ENCODE measurements at places on chromosomes 6 and 20.
A peak's percentile ranks its signal among the peaks of the same experiment; 100 is the strongest.

- H3K27me3 ChIP-seq: peaks cover 4% of the 10 kb centered on the region
- no peaks in the 10 kb centered on the region for H3K36me3 ChIP-seq
- no peaks in the 10 kb centered on the region for H3K4me1 ChIP-seq
- no peak for DNase-seq
- H3K4me3 ChIP-seq: no peak overlapping the region
- no peak overlapping the region for H3K27ac ChIP-seq
These were observed 159.5 kb downstream of the SOD2 start for GRCh38 chr6:159533568-159533967.

DNA sequence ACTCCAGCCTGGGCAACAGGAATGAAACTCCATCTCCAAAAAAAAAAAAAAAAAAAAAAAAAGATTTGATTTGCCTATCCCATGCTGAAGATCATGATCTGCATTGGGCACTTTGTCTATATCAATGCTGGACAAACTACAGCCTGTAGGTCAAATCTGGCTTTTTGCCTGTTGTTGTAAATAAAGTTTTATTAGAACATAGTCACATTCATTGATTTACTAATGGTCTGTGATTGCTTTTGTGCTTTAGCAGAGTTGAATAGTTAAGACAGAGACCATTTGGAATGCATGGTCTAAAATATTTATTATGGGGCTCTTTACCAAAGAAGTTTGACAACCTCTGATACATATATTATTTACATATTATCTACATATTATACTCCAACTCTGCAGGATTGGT is 14.0 kb downstream of the PBOV1 start:
- H3K4me3 ChIP-seq: no peak overlapping the region
- H3K4me1 ChIP-seq: no peaks in the 10 kb centered on the region
- DNase-seq: no peak
- H3K27ac ChIP-seq: no peak overlapping the region
- H3K27me3 ChIP-seq: peaks cover 9% of the 10 kb centered on the region
- H3K36me3 ChIP-seq: no peaks in the 10 kb centered on the region

GRCh38 chr6:162631546-162631945 is 96.0 kb downstream of the PRKN start:
- H3K27me3 ChIP-seq: no peaks in the 10 kb centered on the region
- H3K4me3 ChIP-seq: no peak overlapping the region
- no peak overlapping the region for H3K27ac ChIP-seq
- H3K4me1 ChIP-seq: no peaks in the 10 kb centered on the region

DNA sequence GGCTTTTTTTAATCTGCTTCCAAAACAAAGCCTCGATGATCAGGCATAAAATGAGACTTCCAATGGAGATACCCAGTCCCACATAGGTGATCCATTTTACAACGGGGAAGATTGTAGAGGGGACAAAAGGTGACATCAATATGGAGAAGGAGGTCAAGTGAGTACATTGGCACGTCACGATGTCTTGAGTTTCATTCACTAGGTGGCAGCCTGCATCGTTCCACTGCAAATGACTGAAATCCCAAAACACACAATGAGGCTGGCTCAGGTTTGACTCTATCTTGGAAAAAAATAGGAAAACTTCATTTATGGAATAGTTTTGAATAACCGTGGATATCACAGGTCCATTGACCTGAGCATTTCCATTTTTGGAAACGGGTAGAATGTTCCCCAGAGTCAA is 32.5 kb downstream of the ADGRF1 start:
- no peak overlapping the region for H3K27ac ChIP-seq
- no peaks in the 10 kb centered on the region for H3K4me1 ChIP-seq
- DNase-seq: no peak
- no peak overlapping the region for H3K4me3 ChIP-seq
- H3K27me3 ChIP-seq: no peaks in the 10 kb centered on the region

DNA sequence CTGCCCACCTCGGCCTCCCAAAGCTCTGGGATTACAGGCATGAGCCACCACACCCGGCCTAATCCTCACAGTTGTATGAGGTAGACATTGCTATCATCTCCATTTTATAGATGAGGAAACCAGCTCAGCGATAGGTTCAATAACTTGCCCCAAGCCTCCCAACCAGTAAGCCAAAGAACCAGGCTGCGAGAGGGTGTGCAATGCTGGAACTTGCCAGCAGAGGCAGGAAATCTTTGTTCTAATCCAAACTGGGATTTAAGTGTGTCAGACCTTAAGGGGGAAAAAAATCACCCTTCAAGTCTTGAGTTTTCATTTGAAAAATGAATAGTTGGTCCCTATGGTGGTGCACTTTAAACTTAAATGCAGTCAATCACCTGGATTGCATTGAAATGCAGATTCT is 20.1 kb upstream of the RNGTT start:
- H3K4me1 ChIP-seq: no peaks in the 10 kb centered on the region
- H3K4me3 ChIP-seq: no peak overlapping the region
- H3K27ac ChIP-seq: no peak overlapping the region
- DNase-seq: no peak
- H3K27me3 ChIP-seq: no peaks in the 10 kb centered on the region
- no peaks in the 10 kb centered on the region for H3K36me3 ChIP-seq

DNA sequence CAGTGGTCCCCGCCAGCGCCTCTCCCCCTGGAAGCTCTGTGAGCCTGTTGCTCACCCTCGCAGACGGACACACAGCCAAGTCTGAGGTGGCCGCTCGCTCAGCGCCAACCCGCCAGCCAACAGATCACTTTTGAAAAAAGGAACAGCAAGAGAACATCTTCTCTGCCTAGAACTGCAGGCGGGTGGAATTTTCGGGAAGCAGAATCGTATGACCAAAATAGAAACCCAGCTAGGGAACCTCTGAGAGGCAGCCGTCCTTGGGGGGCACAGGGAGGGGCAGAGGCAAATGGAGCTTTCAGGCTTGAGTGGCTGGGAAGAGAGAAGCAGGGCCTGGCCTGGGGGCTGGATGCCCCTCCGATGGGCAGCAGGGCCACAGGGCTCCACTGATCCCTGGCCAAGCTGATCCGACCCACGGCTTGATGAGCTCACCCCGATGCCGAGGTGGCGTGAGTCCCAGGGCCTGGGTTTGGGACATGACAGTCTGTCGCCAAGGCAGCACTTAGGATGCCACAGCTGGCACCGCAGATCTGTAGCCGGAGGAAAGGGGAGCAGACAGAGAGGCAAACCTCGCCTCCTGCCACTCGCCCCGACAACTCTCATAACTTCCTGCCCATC is 9.8 kb downstream of the NFATC2 start:
- peak overlapping the region; percentile 97 for H3K27ac ChIP-seq
- no peaks in the 10 kb centered on the region for H3K27me3 ChIP-seq
- H3K36me3 ChIP-seq: peaks cover 28% of the 10 kb centered on the region
- H3K4me1 ChIP-seq: peaks cover 100% of the 10 kb centered on the region
- H3K4me3 ChIP-seq: peak overlapping the region; percentile 79

GRCh38 chr6:10880366-10880765 is 1.5 kb downstream of the GCM2 start:
- H3K27me3 ChIP-seq: peaks cover 69% of the 10 kb centered on the region
- H3K4me3 ChIP-seq: no peak overlapping the region
- no peak overlapping the region for H3K27ac ChIP-seq
- no peaks in the 10 kb centered on the region for H3K36me3 ChIP-seq
- peaks cover 11% of the 10 kb centered on the region for H3K4me1 ChIP-seq

GRCh38 chr6:71228461-71229041 is 60.1 kb upstream of the OGFRL1 start:
- no peaks in the 10 kb centered on the region for H3K27me3 ChIP-seq
- no peaks in the 10 kb centered on the region for H3K36me3 ChIP-seq
- no peak for DNase-seq
- H3K4me1 ChIP-seq: peaks cover 25% of the 10 kb centered on the region
- H3K4me3 ChIP-seq: no peak overlapping the region

- H3K27me3 ChIP-seq: no peaks in the 10 kb centered on the region
- peaks cover 23% of the 10 kb centered on the region for H3K36me3 ChIP-seq
- H3K27ac ChIP-seq: peak overlapping the region; percentile 54
- no peak overlapping the region for H3K4me3 ChIP-seq
- DNase-seq: no peak
These were observed 113.6 kb upstream of the EMILIN3 start for GRCh38 chr20:41480054-41480770.

GRCh38 chr20:23235173-23236027 is 115.2 kb upstream of the NXT1 start:
- no peak overlapping the region for H3K4me3 ChIP-seq
- H3K27me3 ChIP-seq: peaks cover 9% of the 10 kb centered on the region
- peak; percentile 48 for DNase-seq
- no peaks in the 10 kb centered on the region for H3K4me1 ChIP-seq

DNA sequence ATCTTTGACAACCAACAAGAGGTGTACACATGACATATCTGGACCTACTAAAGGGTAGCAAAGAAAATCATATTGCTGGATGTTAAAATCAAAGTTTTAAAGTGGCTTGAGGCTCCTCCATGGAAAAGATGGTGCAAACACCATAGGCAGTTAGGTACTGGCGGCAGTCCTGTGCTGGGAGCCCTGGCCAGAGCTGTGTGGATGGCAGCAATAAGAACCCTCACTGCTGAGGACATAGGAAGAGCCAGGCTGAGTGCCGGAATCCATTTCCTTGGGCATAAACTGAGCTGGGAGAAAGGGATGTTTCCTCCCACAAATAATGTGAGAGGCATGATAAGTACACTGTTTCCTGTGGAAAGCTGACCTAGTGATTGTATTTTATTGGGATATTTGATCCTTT is 89.9 kb downstream of the ARID1B start:
- H3K27me3 ChIP-seq: no peaks in the 10 kb centered on the region
- H3K4me1 ChIP-seq: peaks cover 67% of the 10 kb centered on the region
- H3K27ac ChIP-seq: no peak overlapping the region
- peaks cover 13% of the 10 kb centered on the region for H3K36me3 ChIP-seq
- no peak for DNase-seq
- no peak overlapping the region for H3K4me3 ChIP-seq

- H3K27me3 ChIP-seq: no peaks in the 10 kb centered on the region
- no peak for DNase-seq
- no peak overlapping the region for H3K4me3 ChIP-seq
- H3K4me1 ChIP-seq: peaks cover 27% of the 10 kb centered on the region
- H3K27ac ChIP-seq: peak overlapping the region; percentile 29
These were observed 46.8 kb downstream of the EIF2S2 start for GRCh38 chr20:34065260-34065659.

DNA sequence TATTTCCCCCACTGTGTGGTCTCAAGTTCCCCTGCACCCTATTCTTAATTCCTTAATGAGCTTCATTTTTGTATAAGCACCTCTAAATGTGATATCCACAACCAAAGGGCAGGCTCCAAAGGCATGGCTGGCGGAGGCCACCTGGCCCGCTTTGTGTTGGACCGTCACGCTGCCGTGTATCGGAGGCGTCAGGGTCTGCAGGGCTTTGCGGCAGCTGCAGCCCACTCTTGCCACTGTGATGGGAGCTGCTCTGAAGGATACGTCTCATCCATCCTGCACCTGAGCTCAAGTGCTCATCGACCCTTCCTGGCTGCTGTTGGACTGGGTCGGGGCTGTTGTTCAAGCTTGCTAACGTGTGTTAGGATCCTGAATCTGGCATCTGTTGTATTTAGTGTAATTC is 177.6 kb downstream of the ARID1B start:
- H3K27ac ChIP-seq: no peak overlapping the region
- peaks cover 4% of the 10 kb centered on the region for H3K36me3 ChIP-seq
- H3K27me3 ChIP-seq: no peaks in the 10 kb centered on the region
- no peak for DNase-seq
- H3K4me1 ChIP-seq: peaks cover 69% of the 10 kb centered on the region

DNA sequence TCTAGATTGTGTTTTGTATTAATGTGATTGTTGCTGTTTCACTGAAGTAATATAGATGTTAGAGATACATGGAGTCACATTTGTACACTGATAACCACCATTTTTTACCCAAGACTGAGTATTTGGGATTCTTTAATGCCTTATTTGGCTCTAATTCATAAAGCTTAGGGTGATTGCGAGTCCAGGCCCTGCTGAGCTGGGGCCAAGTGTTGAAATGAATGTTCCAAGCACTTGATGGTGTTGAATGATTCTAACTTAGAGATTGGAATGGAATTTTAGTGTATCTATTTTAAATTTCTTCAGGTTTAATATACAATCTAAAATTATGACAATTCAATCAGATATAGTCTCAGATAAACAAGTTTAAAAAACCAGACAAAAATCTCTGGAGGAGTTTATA is 329.4 kb upstream of the SLC35B3 start:
- no peak overlapping the region for H3K4me3 ChIP-seq
- no peaks in the 10 kb centered on the region for H3K4me1 ChIP-seq
- H3K27ac ChIP-seq: no peak overlapping the region
- no peak for DNase-seq
- H3K36me3 ChIP-seq: no peaks in the 10 kb centered on the region

DNA sequence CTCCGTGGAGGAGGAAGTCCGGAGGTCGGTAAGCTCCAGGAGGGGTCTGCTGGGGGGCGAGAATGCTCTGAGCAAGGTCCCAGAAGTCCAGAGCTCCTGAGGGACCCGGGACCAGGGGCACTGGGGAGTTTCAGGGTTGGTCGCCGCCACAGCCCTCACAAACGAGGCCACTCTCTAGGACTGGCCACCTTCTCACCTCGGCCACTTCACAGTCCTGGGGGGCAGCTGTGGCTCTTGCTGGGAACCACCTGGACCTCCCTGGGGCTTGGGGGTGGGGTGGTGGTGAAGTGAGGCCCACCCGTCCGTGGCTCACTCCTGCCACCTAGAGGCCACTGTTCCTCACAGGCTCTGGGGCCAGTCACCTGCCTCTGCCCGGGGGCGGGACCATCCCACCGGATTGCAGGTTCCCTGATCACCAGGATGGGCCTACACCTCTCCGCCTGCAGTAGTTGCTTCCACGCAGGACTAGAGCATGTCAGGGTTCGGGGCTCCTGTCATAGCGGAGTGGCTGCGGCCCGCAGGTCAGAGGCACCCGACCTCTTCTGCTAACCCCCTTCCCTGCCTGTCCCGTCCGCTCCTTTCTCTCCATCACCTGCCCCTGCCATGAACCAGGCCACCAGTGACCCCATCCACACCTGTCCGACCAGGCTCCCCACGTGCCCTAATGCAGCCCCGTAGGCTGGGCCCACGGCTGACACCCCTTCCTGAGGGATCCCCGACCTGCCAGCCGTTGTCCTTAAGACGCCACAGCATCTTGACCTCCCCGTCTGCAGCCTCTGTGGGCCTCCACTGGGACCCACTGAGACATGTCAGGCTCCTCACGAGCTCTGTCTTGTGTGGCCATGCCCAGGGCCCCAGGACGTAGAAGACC is 5.1 kb upstream of the TCEA2 start:
- peak overlapping the region; percentile 65 for H3K4me3 ChIP-seq
- H3K36me3 ChIP-seq: no peaks in the 10 kb centered on the region
- peaks cover 21% of the 10 kb centered on the region for H3K4me1 ChIP-seq
- no peak overlapping the region for H3K27ac ChIP-seq

- H3K36me3 ChIP-seq: no peaks in the 10 kb centered on the region
- no peak for DNase-seq
- H3K27ac ChIP-seq: no peak overlapping the region
- no peaks in the 10 kb centered on the region for H3K4me1 ChIP-seq
These were observed 102.5 kb downstream of the PRL start for GRCh38 chr6:22194188-22194921.

GRCh38 chr6:68710916-68711315 is 75.8 kb downstream of the ADGRB3 start:
- no peak for DNase-seq
- no peak overlapping the region for H3K4me3 ChIP-seq
- H3K4me1 ChIP-seq: no peaks in the 10 kb centered on the region
- no peak overlapping the region for H3K27ac ChIP-seq
- H3K27me3 ChIP-seq: no peaks in the 10 kb centered on the region

GRCh38 chr6:168698923-168699322 is 257.9 kb downstream of the SMOC2 start:
- no peak for DNase-seq
- H3K4me3 ChIP-seq: no peak overlapping the region
- no peaks in the 10 kb centered on the region for H3K4me1 ChIP-seq
- H3K27ac ChIP-seq: no peak overlapping the region
- H3K27me3 ChIP-seq: peaks cover 3% of the 10 kb centered on the region

GRCh38 chr20:25253606-25254275 is 5.9 kb downstream of the PYGB start:
- peaks cover 9% of the 10 kb centered on the region for H3K36me3 ChIP-seq
- no peak overlapping the region for H3K4me3 ChIP-seq
- no peaks in the 10 kb centered on the region for H3K27me3 ChIP-seq
- H3K4me1 ChIP-seq: peaks cover 58% of the 10 kb centered on the region
- DNase-seq: no peak
